ENCODE measurements at places on chromosomes 1 and 21.
A peak's percentile ranks its signal among the peaks of the same experiment; 100 is the strongest.

GRCh38 chr1:53567851-53568250 is 108.7 kb downstream of the DMRTB1 start:
- no peak for DNase-seq

DNA sequence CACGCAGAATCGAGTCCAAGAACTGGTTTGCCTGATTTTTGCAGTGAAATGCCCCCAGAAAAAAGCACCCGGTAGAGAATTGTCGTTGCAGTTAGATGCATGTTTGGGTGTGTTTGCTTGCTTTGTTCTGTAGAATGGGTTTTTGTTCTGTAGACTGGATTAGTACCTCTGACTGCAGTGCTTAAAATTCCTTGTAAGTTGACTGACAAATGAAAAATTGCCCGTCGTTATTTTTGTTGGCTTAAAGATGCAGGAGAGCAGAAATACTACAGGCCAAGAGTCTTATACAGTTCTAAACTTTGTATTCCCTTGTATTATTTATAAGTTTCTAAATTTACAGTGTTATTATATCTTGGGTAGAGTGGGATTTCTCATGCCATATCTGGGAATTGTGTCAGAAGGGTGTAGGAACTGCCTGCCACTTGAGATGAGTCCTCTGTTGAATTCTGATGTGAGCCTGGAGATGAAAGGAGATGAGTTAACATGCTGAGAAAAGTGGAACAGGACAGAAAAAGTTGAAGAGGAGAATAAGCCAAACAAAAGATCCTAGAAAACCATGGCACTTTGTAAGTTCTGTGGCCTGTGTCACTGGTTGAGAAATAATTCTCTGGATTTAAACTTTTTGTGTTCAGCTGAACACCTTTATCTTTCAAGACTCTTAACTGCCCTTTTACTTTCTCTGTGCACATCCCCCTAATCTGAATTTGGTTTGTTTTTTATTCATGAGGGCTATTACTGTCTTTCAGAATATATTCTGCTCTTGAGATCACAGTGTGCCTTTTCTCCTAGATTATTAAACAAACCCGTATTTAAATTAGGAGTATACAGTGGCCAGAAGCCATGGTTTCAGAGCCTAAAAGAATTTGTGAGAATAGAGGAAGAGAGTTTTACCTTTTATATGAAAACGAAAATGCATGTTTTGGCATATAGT is 1.4 kb downstream of the DESI2 start:
- DNase-seq: no peak

DNA sequence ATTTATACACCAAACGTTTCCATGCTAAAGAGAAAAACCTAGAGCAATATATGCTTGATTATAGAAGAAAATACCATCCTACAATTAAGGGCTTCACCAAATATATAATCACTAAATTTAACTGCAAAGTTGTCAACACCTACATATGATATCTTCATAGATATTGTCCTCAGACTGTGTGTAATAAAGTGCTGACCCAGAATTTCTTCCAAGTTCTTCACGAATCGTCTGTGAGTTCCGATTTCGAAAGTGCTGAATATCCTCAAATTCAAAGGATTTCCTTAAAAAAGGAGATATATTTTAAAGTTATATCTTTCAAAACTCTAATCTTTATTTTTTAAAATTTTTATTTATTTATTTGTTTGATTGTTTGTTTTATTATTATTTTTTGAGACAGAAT is 41.9 kb upstream of the BCAS2 start:
- no peak for DNase-seq

DNA sequence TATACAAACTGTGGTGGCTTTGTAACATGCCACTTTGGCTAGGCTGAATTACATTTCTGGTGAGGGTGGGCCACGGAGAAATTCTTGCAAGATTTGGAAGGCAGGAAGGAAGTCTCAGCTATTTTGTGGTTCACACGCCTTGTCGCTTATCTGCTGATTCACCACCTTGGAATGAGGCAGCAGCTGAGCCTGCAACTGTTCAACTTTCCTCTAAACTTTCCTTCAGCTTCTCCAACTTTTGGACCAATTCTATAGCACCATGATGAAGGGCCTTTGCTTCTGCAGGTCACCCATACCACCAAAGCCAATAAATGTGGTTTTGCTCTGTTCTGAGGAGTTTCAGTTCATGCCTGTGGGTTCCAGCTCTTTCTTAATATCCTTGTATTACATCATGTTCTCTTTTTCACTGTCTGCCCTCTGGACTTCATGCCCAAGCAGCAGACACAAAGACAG is 337.6 kb upstream of the SNX7 start:
- peak; percentile 85 for DNase-seq

- no peak for DNase-seq
These were observed 84.3 kb downstream of the CTH start for GRCh38 chr1:70495370-70495769.

GRCh38 chr1:30892671-30893073 is 15.9 kb downstream of the SDC3 start:
- no peak for DNase-seq

- DNase-seq: no peak
These were observed 319.4 kb downstream of the KCNH1 start for GRCh38 chr1:210814382-210815123.

DNA sequence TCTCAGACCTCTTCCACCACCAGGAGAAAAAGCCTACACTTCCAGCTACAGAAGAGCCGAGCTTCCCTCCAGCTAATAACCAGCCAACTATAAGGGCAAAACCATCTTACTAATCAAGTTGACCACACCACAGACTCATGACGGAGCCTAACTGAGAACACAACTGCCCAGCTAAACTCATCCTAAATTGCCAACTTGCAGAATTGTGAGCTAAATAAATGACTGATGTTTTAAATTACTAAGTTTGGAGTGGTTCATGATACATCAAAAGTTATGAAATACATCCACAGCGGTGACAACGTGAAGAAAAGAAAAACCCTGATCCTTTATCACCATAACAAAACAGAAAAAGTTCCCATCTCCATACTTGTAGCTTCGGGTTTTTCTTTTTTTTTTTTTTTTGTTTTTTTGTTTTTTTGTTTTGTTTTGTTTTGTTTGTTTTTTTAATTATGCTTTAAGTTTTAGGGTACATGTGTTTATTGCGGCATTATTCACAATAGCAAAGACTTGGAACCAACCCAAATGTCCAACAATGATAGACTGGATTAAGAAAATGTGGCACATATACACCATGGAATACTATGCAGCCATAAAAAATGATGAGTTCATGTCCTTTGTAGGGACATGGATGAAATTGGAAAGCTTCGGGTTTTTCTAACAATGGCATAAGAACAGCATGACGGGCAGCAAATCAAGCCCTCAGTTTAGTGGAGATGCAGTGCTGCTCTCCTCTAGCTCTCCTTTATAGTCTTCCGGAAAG is 122.6 kb downstream of the PIGK start:
- no peak for DNase-seq

GRCh38 chr1:228415853-228416216 is 826 bp downstream of the TRIM17 start:
- DNase-seq: no peak

DNA sequence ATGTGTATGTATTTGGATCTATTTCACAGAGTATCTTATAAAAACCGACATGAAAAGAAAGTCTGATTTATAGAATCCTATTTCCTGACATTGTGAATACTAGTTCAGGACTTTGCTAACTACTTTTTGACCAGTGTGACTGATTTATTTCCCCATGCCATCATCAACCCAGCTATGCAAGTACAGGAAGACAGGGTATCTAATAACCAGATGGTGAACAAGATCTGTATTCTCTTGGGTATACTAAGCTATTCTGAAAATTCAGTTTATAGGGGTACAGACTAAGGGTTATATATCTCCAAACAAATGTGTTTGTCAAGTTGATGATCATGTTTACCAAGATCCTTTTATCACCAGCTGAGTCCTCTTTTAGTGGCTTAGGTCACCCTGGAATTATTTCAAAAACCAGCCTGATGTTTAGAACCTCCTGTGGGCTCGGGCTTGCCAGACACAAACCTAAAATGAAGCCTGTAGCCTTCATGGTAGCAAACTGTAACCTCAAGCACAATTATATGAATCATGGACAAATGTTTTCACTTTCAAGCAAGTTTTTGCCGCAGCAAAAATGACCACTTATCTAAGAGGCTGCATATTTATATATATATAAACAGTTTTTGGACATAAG is 185.1 kb downstream of the FGGY start:
- DNase-seq: no peak

- no peak for DNase-seq
These were observed 103.5 kb downstream of the MAST2 start for GRCh38 chr1:45906883-45907282.

DNA sequence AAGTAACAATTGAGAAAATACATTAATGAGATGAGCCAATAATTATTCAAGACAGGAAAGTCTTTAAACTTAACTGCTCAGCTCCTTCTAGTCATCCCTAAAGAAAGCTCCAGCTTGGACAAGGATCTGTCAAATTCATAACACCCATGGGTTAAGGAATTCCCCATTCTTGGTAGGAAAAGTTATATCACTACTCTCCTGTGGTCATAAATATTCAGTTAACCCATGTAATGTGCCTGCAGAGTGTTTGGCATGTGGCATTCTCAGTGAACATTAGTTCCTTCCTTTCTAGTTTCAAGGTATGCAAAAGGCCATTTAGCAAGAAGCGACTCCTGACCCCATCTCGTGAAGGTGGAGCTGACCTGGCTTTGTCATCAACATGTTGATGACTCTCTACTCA is 76.7 kb upstream of the VCAM1 start:
- no peak for DNase-seq

DNA sequence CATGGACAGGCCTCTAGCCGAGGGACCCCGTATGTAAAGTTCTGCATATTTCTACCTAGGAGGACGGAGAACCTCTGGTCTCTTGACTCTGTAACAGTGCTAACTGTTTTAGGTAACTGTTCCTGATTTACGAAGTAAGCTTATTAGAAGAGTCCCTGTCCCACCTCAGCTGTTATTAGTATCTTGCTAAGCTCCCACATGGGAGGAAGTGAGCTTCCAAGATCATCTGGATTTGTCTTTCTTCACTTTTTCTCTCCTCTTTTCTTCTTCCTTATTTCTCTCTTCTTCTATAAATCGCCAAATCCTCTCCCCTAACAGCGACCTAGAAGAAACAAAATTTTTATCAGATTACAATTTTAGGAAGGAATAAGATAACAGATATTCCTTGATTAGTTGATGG is 4.4 kb downstream of the CD53 start:
- no peak for DNase-seq

DNA sequence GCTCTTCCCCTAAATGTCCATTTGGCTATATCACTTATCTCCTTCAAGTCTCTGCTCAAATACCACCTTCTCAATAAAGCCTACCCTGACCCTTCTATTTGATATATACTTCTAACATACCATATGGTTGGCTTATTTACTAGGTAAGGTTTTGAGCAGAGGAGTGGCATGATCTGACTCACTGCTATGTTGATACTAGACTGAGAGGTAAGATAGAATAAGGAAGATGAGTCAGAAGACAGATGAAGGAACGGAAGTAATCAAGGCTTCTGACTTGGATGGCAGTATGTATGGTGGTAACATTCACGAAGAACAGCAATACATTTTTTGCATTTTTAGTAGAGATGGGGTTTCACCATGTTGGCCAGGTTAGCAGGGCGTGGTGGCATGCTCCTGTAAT is 4.8 kb upstream of the HRNR start:
- DNase-seq: no peak

GRCh38 chr1:222243902-222244301 is 304.0 kb downstream of the HHIPL2 start:
- DNase-seq: no peak

GRCh38 chr1:220233927-220234326 is 38.3 kb downstream of the RAB3GAP2 start:
- DNase-seq: no peak

DNA sequence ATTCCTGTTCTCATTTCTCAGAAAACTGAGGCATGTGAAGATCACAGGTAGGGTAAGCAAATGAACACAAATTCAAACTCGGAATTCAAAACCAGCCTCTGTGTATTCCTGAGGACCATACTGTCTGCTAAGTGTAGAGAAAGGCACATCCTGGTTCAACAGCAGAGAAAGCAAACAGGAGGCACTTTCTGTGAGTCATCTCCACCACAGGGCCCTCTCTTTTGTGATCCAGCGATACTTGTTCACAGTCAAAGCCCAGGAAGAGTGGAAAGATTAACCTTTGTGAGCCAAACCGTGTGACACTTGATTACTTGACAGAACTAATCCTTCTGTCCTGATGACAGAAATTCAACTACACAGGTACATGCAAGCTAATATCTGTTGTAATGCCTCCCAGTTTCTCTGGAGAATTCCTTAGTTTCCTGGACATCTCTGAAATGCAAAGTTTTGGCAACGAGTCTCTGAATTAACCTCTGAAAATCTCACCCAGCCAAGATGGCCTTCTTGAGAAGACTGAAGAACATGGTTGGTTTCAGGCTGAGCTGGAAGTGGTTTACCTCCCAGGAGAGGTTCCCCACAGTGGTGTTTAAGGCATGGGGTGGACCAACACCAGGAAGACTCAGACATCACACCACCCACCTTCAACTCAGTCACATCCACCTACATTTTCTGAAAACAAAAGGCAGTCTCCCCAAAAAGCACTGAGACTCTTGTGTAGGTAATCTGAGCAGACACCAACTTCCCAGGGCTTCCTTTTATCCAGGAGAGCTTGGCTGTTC is 98.2 kb upstream of the ERG start:
- DNase-seq: no peak

DNA sequence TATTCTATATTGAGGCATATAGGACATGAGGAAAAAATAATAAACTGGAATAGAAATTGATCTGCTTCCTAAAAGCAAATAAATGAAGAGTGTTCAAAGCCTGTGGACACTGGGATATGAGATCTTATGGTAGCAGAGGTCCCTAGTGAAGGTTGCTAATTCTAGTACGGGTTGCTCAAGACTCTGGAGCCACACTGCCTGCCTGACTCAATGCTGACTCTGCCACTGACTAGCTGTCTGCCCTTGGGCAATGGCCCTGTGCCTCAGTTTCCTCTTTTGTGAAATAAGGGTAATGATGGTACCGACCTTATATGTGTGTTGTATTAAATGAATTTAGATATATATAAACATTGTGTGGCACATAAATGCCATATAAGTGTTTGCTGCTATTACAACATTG is 59.0 kb upstream of the C1orf53 start:
- peak; percentile 87 for DNase-seq

DNA sequence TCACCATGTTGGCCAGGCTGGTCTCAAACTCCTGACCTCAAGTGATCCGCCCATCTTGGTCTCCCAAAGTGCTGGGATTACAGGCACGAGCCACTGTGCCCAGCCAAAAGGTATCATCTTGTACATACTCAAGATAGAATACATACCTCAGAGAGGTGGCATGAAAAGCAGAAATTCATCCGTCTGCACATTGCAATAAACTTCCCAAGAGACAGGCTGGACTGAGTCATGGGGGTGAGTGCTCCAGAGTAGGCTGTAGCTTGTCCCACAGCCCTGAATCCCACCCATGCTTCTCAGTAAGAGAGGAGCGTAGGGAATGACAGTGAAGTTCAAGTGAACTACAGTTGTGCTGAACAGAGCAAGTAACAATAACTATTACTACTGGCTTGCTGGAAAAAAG is 19.7 kb downstream of the TOR3A start:
- no peak for DNase-seq

GRCh38 chr1:181099152-181100014 is 10.9 kb downstream of the IER5 start:
- peak; percentile 39 for DNase-seq

All from inflammatory macrophage treated with lipopolysaccharide for 4 hours (primary cell).